Spinal cord (tissue), 10 donors: ENCODE measurements at places on chromosomes 4 and X. TPM values are rescaled to one million over a fixed set of nuclear protein-coding genes. Genes with fewer than 3 reads are reported as not detected.
A peak's percentile ranks its signal among the peaks of the same experiment; 100 is the strongest.

The CYSLTR1 gene
- 20.2 TPM for total RNA-seq

DNA sequence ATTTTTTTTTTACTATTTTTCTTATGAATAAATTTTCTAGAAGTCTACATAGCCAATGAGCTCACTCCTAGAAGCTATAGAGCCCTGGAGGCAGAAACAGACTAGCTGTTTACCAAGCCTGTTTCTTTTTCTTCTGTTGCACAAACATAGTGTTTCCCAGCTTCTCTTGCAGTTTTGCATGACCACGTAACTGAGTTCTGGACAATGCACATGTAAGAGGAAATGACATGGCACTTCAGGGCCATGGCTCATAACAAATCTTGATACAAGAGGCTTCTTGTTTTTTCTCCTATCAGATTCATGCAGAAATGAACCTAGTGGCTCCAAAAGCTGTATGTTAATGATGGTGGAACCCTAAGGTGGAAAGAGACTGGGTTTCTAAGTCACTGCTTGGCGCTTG, 127.4 kb downstream of the ZNF330 start:
- H3K27me3 ChIP-seq: no peaks in the 10 kb centered on the region
- H3K4me1 ChIP-seq: no peaks in the 10 kb centered on the region
- H3K4me3 ChIP-seq: no peak overlapping the region
- DNase-seq: no peak
- no peaks in the 10 kb centered on the region for H3K36me3 ChIP-seq

DNA sequence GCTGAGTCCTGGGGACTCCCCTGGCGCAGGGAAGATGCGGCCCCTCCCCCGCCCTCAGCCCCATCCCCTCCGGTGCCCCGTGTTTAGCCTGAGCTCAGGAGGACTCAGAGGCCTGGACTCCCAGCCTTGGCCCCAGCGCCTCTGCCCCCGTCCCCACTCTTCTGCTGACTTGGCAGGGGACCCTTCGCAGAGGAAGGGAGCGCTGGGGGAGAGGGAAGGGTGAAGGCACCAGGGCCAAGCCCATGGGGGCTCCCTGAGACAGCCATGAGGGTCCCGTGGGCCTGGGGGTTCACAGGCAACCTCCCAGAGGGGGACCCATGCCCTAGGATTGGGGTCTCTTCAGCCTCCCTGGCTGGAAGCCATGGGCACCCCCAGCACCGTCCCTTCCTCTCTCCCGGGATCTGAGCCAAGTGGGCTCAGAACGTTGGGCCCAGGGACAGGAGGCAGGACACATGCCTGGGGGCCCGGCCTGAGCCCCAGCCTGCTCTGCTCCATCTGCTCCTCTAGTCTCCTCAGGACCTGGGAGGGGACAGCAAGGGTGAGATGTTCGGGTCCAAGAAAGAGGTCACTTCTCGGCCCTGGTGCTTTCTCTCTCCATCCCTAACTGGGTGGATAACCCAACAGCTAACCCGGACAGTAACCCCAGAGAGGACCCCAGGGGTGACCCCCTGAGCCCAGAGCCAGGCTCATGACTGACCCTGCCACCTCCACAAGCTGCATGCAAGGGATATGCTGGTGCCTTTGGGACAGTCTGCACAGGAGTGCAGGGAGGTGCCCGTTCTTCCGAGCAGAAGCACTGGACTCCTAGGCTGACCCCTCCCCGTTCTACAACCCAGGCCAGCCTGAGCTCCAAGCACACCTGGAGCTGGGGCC, 1.5 kb upstream of the CPLX1 start:
- peaks cover 20% of the 10 kb centered on the region for H3K27me3 ChIP-seq
- H3K4me3 ChIP-seq: no peak overlapping the region
- peaks cover 12% of the 10 kb centered on the region for H3K36me3 ChIP-seq
- H3K4me1 ChIP-seq: peaks cover 40% of the 10 kb centered on the region

- DNase-seq: no peak
- H3K36me3 ChIP-seq: peaks cover 2% of the 10 kb centered on the region
- no peak overlapping the region for H3K27ac ChIP-seq
- H3K4me1 ChIP-seq: no peaks in the 10 kb centered on the region
- H3K4me3 ChIP-seq: no peak overlapping the region
- no peaks in the 10 kb centered on the region for H3K27me3 ChIP-seq
These were observed 84.4 kb downstream of the PPARGC1A start for GRCh38 chr4:23805450-23805851.

The SPCS3 gene
- 156 TPM for total RNA-seq

The SCD5 gene
- total RNA-seq: 180 TPM

- no peak overlapping the region for H3K4me3 ChIP-seq
- H3K27me3 ChIP-seq: no peaks in the 10 kb centered on the region
- no peaks in the 10 kb centered on the region for H3K36me3 ChIP-seq
- no peaks in the 10 kb centered on the region for H3K4me1 ChIP-seq
These were observed 413.1 kb downstream of the GBA3 start for GRCh38 chr4:23105759-23106370.

The SERTM2 gene
- 5.1 TPM for total RNA-seq

- DNase-seq: no peak
- H3K27me3 ChIP-seq: no peaks in the 10 kb centered on the region
- H3K27ac ChIP-seq: no peak overlapping the region
- no peaks in the 10 kb centered on the region for H3K36me3 ChIP-seq
- no peak overlapping the region for H3K4me3 ChIP-seq
These were observed 186.7 kb downstream of the LARP7 start for GRCh38 chr4:112823606-112824005.

The BTC gene
- total RNA-seq: 1.4 TPM

DNA sequence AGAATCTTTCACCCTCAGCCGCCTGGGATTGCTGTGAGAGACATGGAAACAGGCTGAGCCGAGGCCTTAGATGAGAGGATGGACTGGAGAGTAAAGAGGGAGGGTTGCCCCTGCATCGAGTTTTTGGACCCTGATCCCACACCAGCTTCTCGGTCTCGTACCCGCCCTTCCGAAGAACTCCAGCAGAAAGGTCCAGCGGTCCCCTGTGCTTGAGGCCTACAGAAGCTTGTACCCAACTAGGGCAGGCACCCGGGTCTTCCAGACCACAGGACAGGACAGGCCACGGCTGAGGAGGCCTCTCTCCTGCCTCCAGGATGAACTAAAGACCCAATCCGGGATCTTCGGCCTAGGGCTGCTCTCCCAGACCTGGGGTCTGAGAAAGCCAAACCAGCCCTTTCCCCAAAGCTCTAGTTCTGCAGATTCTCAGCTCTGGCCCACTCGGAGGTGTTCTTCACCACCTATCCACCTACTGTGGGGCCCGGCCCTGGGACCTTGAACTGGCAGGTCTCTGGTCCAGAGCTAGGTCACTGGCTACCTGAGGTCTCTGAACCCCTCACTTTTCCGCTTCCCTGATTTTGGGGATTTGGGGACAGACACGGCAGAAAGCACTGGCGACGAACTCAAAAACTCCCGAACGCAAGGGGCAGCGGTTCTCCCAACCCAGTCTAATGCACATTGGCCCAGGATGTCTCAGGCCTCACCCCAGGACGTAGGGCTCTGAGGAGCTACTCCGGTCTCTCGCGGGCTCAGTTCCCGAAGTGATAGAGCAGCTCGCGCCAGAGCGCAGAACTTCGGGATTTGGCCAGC, 1.1 kb downstream of the NKX3-2 start:
- H3K4me1 ChIP-seq: peaks cover 60% of the 10 kb centered on the region
- DNase-seq: no peak
- peaks cover 96% of the 10 kb centered on the region for H3K27me3 ChIP-seq
- H3K4me3 ChIP-seq: peak overlapping the region; percentile 2
- no peaks in the 10 kb centered on the region for H3K36me3 ChIP-seq

- H3K36me3 ChIP-seq: no peaks in the 10 kb centered on the region
- H3K27ac ChIP-seq: no peak overlapping the region
- no peak for DNase-seq
- no peaks in the 10 kb centered on the region for H3K27me3 ChIP-seq
These were observed 654.9 kb upstream of the HTR2C start for GRCh38 chrX:113929004-113929403.

The NELFA gene
- 24.4 TPM for total RNA-seq

The WNK3 gene
- total RNA-seq: 20.8 TPM

DNA sequence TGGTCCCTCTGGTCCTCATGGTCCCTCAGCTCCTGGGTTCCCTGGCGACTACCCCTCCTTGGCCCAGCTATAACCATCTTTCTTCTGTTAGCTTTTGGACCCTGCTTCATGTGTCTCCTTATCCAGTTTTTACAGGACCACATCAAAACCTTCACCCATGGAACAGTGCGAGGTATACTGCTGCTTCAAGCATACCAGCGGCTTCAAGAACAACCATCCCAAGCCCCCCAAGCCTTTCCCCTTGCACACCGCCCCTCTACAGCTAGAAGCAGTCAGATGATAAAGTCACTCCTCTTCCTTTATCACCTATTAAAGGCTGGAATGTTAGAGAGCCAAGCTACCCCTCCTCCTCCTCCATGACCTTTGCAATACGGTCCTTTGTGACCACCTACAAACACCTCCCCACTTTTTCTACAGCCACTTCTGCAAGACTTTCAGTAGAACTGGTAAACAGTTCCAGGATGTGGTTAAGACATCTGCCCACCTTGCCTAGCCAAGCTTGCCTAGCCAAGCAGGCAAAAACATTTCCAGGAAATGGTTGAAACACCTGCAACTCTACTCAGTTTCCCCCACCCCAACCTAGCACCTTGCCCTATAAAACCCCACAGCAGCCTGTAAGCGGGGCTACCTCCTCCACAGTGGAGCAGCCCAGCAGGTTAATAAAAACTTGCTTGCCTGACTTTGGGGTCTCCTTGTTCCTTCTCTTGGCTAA, 125.7 kb downstream of the ZC4H2 start:
- H3K27me3 ChIP-seq: no peaks in the 10 kb centered on the region
- no peak for DNase-seq
- no peaks in the 10 kb centered on the region for H3K36me3 ChIP-seq
- H3K4me1 ChIP-seq: no peaks in the 10 kb centered on the region
- H3K27ac ChIP-seq: no peak overlapping the region

GRCh38 chrX:96002431-96002830, 682.2 kb upstream of the DIAPH2 start:
- H3K4me3 ChIP-seq: no peak overlapping the region
- no peak overlapping the region for H3K27ac ChIP-seq
- no peak for DNase-seq

DNA sequence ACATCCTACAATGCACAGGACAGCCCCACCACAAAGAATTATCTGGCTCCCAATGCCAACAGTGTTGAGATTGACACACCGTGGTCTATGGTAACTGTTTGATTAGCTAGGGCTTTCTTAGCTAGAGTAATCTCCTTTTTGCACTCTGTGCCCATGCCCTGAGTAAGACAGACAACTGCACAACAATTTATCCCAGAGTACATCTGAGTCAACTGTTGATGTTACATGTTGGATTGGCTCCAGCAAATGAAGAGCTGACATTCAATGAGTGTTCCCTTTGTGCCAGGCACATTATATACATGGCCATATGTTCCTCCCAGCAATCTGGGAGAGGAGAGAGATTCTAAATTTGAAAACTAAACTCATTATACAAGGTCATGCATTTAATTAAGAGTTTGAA, 3.9 kb upstream of the FAM9C start:
- H3K27me3 ChIP-seq: peaks cover 3% of the 10 kb centered on the region
- H3K36me3 ChIP-seq: no peaks in the 10 kb centered on the region
- H3K27ac ChIP-seq: no peak overlapping the region
- DNase-seq: no peak

The CT45A10 gene
- not detected for total RNA-seq

DNA sequence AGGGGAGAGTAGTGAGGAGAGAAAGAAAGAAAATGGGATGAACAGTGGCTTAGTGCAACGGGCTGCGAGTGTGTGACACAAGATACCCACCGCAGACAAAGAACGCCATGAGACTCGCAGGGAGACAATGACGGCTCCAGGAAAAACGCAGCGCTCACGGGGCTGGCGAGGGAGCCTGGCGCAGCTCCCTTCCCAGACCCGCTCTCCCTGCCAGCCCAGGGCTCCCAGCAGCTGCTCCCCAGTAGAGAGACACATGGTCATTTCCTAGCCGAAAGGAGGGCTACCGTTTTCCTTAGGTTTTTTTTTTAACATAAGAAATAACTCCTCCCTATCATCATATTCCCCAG, 149.5 kb downstream of the MAML3 start:
- DNase-seq: peak; percentile 92
- H3K27ac ChIP-seq: peak overlapping the region; percentile 57
- H3K36me3 ChIP-seq: no peaks in the 10 kb centered on the region
- H3K27me3 ChIP-seq: peaks cover 2% of the 10 kb centered on the region
- H3K4me1 ChIP-seq: peaks cover 3% of the 10 kb centered on the region

The ARHGAP36 gene
- total RNA-seq: 21.0 TPM

The PRDM8 gene
- total RNA-seq: 10.0 TPM

The BST1 gene
- total RNA-seq: 14.1 TPM

- H3K4me1 ChIP-seq: no peaks in the 10 kb centered on the region
- no peaks in the 10 kb centered on the region for H3K36me3 ChIP-seq
- DNase-seq: no peak
- no peak overlapping the region for H3K4me3 ChIP-seq
- H3K27me3 ChIP-seq: no peaks in the 10 kb centered on the region
- no peak overlapping the region for H3K27ac ChIP-seq
These were observed 828.3 kb downstream of the TECRL start for GRCh38 chr4:63580796-63581475.

DNA sequence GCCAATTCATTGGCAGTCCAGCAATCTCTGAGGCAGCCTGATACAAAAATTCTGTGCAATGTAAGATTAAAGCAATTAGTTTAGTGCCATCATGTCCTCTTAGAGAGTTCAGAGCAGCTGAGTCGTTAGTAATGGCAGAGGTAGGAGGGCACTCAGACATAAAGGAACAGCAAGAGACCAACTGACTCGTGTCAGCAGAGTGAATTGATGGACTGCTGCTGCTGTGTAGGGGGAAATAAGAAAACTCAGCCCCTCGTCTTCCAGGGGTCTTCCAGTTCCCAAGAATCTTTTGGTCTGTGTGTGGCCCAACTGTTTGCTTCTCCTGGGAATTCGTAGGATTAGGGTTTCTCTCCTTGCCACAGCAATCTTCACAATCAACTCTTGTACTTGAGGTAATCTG, 100.9 kb downstream of the TTC29 start:
- DNase-seq: no peak
- H3K27me3 ChIP-seq: no peaks in the 10 kb centered on the region
- no peaks in the 10 kb centered on the region for H3K4me1 ChIP-seq
- no peaks in the 10 kb centered on the region for H3K36me3 ChIP-seq
- H3K4me3 ChIP-seq: no peak overlapping the region
- no peak overlapping the region for H3K27ac ChIP-seq

GRCh38 chr4:130591091-130591490, 1495.1 kb downstream of the C4orf33 start:
- H3K27me3 ChIP-seq: no peaks in the 10 kb centered on the region
- no peak overlapping the region for H3K27ac ChIP-seq
- H3K4me3 ChIP-seq: no peak overlapping the region
- H3K4me1 ChIP-seq: no peaks in the 10 kb centered on the region
- DNase-seq: no peak

The P2RY8 gene
- 1.5 TPM for total RNA-seq

DNA sequence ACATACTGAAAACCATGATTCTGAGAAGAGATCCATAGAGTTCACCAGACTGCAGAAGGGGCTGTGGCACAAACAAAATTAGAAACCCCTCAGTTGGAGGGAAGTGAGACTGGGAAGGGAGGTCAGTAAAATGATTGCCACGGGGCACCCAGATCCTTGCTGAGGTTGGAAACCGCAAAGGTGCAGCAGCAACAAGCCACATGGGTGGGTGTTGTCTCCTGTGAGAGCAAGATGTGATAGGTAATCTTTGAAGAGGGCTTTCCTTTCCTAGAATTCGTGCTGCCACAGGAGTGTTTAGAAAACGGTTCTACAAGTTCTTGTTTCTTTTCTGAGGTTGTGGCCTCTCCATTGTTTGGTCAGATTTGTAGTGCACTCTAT, 85.5 kb downstream of the NFKB1 start:
- H3K27ac ChIP-seq: no peak overlapping the region
- H3K36me3 ChIP-seq: peaks cover 6% of the 10 kb centered on the region

GRCh38 chr4:101604976-101605375, 185.6 kb upstream of the BANK1 start:
- no peak overlapping the region for H3K4me3 ChIP-seq
- H3K4me1 ChIP-seq: no peaks in the 10 kb centered on the region
- no peaks in the 10 kb centered on the region for H3K27me3 ChIP-seq
- DNase-seq: no peak
- H3K27ac ChIP-seq: no peak overlapping the region

The TADA2B gene
- total RNA-seq: 16.3 TPM

The PCDH10 gene
- 21.6 TPM for total RNA-seq
